ENCODE measurements at places on chromosomes 2 and 18.

- no peak for DNase-seq
Observed at GRCh38 chr2:222811828-222812227, 49.0 kb upstream of the ACSL3 start.

GRCh38 chr2:125405816-125406215, 1250.1 kb upstream of the GYPC start:
- no peak for DNase-seq

- DNase-seq = no peak
Observed at GRCh38 chr2:101435001-101435862, 39.7 kb downstream of the RFX8 start.

GRCh38 chr2:108562274-108562673, 28.0 kb downstream of the LIMS1 start:
- DNase-seq = no peak

DNA sequence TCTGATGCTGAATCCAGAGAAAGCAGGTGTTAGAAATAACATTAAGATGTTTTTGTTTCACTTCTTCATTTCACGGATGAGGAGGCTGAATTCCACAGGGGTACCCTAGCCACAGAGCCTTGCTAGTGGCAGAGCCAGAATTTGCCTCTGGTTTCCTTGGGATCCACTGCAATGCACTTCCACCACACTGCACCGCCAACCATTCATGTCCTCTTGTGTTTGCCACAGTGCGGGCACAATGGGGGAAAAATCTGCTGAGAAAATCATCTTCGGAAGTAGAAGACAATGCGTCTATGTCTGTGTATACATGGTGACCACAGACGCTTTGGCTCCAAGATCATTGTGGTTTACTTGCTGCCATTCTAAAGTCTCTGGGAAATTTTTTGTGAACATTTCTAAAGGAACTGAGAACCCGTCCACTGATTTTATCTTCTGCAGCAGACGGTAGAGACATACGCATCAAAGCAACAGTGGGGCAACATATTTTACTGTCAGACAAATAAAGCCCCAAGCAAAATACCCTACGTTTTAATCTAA, 14.9 kb downstream of the ICOS start:
- no peak for DNase-seq

- DNase-seq = no peak
Observed at GRCh38 chr2:106960683-106961161, 74.8 kb upstream of the ST6GAL2 start.

DNA sequence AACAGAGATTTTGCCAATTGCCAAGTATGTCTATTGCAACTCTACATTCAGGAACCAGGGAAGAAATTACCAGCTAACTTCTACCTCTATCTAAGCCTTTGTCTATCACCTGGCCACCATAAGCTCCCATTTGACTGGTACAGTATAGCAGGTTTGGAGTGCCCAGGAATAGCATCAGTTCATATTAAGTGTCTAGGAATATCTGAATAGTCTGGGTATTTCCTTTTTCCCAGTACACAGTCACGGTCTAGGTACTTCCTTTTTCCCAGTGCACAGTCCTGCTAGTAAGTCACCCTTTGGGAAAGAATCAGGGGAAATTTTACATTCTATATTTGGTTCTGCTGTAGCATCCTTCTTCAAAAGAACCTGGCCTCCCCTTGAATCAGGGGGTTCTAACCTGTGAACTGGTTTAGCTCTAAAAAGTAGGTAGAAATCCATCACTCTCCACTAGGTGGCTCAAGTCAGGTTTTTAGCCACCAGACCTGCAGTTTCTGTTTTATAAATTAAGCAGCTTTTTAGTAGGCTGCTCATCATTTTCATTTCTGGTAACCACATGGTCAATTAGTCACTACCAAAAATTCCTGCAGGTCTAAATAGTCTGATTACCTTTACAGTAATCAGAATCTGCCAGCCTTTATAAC, 49.3 kb upstream of the DNAJC10 start:
- DNase-seq = no peak

DNA sequence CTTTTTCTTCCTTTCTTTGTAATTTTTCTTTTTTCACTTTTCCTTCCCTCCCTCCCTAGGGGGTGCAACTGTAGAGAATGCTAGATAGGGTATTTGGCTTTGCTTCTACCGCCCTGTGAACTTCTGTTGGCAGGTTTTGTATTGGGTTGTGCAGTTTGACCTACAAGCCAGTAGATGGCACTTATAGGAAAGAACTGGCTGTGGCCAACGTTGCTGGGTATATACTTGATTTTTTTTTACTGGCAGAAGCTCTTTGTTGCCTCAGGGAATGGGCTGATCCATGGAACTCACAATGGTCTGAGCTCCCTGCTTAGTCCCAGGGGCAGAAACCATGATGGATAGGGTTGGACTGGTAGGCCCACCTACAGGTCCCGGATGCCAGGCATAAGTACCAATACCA, 1019.5 kb upstream of the LRRTM1 start:
- DNase-seq = no peak

DNA sequence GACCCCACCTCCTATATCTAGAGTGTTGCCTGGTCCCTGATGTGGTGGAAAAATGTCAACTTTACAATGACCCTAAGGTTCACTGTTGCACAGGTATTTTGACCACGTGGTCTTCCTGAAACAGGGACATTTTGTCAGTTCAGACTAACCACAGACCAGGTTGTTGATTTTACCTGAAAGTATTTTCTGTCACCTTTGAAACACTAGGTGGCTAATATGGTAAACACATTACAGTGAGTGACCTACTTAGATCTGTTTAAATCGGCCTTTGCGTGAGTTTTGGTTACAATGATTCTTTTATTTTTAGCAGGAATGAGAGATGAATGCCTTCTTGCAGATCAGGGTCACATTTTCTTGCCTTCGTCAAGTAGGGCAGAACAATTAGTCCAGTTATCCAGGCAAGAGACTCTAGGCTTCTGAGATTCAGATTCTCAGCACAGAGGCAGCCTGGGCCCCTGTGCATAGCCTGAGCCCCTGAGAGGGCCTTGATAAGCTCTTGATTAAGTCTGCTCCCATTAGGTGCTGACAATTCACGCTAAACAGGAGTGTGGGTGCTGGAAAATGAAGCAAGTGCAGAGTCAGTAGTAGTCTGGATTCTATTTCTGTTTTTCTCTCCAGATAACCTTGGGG, 226.2 kb downstream of the KCNS3 start:
- DNase-seq = no peak

GRCh38 chr2:215843579-215843978, 169.8 kb downstream of the MREG start:
- peak; percentile 78 for DNase-seq

- no peak for DNase-seq
Observed at GRCh38 chr18:48934415-48934722, 16.4 kb downstream of the SMAD7 start.

GRCh38 chr18:75062297-75062886, 146.5 kb downstream of the PTGR3 start:
- DNase-seq = no peak

GRCh38 chr2:146438246-146438645, 1406.6 kb upstream of the ACVR2A start:
- no peak for DNase-seq

DNA sequence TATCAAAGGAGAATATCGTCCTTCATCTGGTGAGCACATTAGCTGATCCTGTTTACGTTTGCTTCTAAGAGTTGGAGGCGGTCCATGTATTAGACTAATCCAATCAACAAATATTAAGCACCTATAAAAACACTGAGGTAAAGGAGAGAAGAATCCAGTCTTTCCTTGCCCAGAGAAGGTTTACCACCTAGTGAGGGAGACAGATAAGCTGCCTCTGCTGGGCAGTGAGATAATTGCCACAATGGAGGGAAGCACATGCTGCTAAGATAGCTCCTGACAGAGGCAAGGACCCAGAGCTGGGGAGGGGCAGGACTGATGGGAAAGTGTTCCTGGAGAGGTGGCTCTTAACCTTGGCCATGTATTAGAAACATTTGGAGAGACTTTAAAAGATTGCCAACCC, 36.7 kb upstream of the ST8SIA5 start:
- DNase-seq = no peak

- DNase-seq = no peak
Observed at GRCh38 chr2:26054598-26055348, 20.9 kb downstream of the RAB10 start.

DNA sequence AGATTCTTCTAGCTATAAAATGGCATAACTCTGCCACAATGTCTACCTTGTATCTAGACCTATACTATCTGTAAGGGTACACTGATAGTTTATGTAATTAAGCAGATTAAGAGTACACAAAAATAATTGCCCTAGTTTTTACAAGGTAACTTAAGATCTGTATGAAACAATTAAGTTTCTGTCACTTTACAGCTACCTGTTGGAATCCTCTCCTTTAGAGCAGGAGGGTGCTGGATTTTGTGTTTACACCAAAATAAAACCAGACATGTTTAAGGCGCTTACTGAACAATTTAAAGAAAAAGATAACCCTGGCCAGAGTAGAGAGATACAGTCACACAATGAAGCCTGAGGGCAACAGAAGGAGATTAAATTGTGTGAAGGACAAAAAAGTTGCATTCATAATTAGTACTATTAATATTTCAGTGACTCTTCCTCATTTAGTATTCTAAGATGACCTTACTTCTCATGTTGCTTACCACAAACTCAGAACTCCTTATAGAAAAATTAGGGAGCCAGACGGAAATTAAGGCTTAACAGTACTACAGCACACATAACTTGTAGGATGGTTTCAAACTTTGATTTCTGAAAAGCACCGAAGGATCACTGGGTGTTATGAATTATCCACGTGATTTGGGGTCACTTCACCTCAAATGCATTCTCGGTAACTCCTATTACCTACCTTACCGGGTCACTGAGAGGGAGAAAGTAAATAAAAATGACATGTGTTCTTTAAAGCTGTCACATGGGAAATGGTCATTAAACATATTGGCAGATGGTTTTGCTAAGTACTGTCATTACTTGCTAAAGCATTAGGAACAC, 1.0 kb downstream of the DARS1 start:
- DNase-seq = no peak

- no peak for DNase-seq
Observed at GRCh38 chr2:177313162-177313781, 48.7 kb upstream of the NFE2L2 start.

- DNase-seq = no peak
Observed at GRCh38 chr2:146451972-146452371, 1392.9 kb upstream of the ACVR2A start.

- no peak for DNase-seq
Observed at GRCh38 chr2:196131384-196131937, 39.9 kb downstream of the STK17B start.

DNA sequence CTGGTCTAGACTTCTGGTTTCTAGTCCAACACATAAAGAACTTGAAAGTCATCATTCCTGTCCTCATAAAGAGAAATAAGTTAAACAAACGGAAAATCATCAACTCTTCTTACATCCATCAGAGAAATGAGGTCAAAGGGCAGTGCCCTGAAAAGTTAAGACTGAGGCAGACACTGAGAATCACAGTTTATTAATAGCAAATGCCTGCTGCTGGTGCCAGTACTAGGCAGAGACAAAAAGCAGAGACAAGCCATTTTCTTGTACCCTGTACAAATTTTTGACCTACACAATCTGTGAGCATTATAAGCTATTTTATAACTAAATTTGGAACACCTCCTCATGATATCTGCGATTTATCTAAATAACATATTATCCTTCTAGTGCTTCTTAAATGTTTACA, 36.8 kb downstream of the ATF2 start:
- DNase-seq = no peak

DNA sequence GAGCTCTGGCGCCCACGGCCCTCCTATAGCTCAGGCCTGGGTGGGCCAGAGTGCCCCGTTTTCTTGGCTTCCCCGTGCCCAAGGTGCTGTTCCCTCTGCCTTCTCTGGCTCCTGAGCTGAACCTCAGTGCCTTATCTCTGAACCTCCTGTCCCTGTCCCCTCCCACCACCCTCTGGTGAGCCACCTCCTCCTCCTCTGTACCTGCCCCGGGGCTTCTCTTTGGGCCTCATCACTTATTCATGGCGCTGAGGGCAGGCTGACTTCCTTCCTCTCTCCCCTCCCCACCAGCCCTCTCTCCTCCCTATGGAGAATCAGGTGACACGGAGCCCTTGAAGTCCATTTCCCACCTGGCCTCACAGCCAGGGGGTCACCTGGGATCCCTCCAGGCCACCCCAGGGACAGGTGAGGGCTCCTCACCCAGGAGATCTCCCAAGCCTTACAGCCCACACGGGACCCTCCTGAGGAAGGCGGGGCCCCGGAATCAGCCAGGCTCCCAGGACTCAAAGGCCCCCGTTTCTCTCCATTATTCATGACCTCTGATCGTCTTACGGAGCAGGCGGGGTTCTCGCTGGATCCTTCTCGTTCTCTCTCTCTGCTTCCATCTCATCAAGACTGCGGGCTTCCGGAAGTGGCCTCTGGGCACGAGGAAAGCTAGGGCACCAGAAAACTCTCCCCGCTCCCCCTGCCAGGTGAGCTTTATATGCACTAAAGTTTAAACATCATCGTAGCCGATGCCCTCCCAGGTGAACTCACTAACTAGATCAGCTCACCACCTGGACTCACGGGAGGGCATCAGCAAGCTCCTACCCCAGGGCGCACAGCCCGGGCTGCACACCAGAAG, at the start of gene LOXHD1:
Gene LOXHD1, minus strand, starts transcription at position 106 of the 841 bp plus-strand sequence. CDS start 187 bp downstream, outside the sequence.
- no peak for DNase-seq

- DNase-seq = no peak
Observed at GRCh38 chr18:63820694-63821093, 45.5 kb downstream of the SERPINB7 start.

- no peak for DNase-seq
Observed at GRCh38 chr2:46167406-46167805, 129.8 kb upstream of the EPAS1 start.

GRCh38 chr2:172639823-172640222, 83.9 kb downstream of the PDK1 start:
- no peak for DNase-seq

GRCh38 chr2:145909175-145909755, 1389.3 kb upstream of the ZEB2 start:
- no peak for DNase-seq

DNA sequence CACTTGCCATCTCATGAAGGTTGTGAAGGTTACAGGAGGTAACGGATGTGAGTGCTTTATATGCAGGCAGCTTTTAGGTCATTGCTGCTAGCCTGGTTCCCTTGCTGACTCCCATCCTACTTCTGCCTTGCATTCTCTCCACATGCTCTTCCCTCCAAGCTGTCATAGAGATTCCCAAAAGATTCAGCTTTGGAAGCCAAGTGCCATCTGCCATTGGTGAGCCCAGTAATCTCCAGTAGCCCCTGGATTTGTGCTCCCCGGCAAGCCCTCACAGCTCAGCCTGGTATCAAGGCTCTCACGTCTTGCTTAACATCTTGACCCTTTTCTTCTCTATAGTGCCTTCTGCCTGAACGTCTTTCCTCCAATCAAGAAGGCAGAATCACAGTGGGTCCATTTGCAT, 61.6 kb downstream of the MYT1L start:
- no peak for DNase-seq

GRCh38 chr2:85680707-85681371, 12.8 kb upstream of the SFTPB start:
- DNase-seq = no peak
